ENCODE measurements at places on chromosomes 2 and 18.

GRCh38 chr2:46002507-46002883, 294.7 kb upstream of the EPAS1 start:
- DNase-seq = no peak

DNA sequence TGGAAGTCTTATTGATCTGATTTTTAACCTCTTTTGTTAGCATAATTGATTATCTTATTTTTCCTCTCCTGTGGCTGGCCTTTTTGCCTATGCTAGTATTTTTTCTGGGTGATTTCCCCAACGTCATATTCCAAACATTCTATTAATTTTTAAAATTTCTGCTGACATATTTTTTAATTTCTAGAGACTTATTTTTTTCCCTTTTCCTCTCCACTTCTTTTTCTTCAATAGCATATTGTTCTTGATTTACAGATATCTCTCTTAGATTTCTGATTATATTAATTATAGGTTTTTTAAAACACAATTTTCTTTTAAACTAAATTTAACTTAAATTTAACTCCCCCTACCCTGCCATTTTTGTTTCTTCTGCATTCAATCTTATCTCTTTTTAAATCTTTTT, 47.2 kb upstream of the NR4A2 start:
- no peak for DNase-seq

DNA sequence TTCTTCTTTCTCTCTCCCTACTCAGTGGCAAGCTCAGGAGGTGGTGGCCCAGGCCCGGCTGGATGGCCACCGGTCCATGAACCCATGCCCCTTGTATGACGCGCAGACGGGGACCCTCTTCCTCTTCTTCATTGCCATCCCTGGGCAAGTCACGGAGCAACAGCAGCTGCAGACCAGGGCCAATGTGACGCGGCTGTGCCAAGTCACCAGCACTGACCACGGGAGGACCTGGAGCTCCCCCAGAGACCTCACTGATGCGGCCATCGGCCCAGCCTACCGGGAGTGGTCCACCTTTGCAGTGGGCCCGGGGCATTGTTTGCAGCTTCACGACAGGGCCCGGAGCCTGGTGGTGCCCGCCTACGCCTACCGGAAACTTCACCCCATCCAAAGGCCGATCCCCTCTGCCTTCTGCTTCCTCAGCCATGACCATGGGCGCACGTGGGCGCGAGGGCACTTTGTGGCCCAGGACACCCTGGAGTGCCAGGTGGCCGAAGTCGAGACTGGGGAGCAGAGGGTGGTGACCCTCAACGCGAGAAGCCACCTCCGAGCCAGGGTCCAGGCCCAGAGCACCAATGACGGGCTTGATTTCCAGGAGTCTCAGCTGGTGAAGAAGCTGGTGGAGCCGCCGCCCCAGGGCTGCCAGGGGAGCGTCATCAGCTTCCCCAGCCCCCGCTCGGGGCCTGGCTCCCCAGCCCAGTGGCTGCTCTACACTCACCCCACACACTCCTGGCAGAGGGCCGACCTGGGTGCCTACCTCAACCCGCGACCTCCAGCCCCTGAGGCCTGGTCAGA, 1.8 kb downstream of the NEU2 start:
- no peak for DNase-seq

GRCh38 chr2:31329081-31329625, 85.4 kb downstream of the XDH start:
- DNase-seq = no peak

- DNase-seq = no peak
Observed at GRCh38 chr2:135512099-135512498, 18.9 kb downstream of the ZRANB3 start.

GRCh38 chr18:62196980-62197379, 9.9 kb downstream of the RELCH start:
- no peak for DNase-seq

DNA sequence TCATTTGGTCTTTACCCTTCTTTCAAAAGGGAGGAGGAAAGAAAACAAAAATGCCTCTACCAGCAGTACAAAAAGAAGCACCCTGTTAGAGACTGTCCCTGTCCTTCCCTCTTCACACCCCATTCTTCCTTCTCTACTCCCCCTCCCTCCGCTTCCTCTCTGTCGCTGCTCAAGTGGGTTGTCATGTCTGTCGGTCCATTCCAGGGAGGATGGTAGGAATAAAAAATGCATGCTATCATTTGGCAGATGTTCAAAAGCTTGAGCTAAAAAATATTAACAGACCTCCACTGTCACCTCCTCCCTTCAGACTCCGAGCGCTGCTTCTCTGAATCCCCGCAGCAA, 482.0 kb downstream of the BCL11A start:
- DNase-seq = no peak

GRCh38 chr18:36831139-36831538, 2.2 kb downstream of the KIAA1328 start:
- DNase-seq = no peak

DNA sequence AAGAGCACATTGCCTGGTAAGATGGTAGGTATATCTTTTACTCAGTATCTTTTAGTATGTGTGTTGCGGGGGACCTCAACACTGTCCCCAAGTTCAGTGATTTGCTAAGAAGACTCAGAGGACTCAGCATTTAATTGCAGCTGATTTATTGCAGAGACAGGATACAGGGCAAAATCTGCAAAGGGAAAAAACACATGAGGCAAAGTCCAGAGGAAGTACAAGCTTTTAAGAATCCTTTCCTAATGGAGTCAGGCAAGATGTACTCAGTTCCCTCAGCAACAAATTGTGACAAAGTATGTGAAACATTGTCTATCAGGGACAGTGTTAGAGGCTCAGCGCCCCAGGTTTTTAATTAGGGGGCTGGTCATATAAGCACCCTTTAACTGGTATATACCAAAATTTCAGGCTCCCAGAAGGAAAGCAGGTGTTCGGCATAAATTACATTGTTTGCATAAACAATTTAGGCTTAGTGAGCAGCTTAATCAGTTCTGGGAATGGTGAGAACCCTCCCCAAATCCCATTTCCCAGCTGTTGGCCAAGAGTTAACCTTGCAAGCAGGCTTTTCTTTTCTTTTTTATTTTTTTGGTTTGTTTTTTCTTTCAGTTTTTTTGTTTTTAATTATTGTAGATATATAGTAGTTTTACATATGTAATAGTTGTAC, 41.7 kb downstream of the RAB3GAP1 start:
- no peak for DNase-seq

- DNase-seq = no peak
Observed at GRCh38 chr18:74368901-74369705, 53.5 kb downstream of the C18orf63 start.

DNA sequence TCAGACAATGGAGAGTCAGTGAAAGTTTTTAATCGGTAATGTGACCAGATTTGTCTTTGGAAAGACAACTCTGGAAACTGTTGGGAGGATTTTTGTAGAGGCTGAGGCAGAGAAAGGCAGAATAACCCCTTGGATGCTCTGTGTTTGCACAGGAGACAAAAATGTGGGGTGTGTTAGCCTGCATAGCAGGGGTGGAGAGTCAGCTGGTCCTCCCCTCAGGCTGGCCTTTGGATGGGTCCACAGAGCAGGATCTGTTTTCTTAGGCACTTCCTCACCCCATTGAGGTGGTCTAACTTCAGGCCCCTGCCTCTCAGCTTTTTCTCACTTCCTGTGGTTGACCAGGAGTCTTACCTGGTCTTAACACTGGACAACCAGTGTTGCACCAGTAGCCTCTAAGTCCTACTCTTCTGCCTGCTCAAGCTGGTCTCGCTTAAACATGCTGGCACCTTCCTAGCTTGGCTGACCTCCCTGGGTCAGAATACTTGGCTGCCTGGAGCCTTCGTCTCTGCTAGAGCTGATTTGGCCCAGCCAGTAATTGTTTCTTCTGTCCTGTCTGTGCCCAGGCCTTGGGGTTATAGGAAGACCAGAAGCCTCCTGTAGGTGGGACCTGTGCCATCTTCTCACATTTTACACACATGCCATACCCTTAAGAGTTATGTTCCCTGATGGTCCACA, 259.8 kb upstream of the RASGRP3 start:
- DNase-seq = no peak

DNA sequence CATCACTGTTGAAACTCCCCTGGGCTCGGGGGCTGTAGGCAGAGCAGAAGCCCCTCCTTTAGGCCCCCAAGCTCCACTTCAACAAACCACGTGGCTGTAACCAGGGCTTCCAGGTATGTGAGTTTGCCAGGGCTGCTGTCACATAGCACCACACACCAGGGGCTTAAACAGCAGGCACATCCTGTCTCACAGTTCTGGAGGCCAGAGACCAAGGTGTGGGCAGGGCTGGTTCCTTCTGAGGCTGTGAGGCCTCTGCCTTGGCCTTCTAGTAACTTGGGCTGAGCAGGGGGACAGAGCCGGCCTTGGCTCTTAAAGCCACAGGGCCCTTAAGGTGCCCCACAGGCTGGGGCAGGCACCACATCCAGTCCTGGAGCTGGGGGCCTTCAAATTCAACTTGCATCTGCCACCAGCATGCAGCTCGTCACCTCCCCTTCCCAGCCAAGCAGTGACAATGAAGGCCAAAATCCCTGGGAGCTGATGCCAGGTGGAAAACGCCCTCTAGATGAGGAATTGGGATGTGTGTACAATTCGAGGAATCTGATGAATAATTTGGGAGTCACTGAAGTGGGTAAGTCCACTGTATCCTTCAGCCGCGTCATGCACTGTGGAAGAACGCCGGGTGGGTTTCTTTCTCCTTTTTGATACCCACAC, 104.2 kb upstream of the ODC1 start:
- DNase-seq = no peak

- no peak for DNase-seq
Observed at GRCh38 chr2:58957188-58957840, 716.2 kb upstream of the FANCL start.

DNA sequence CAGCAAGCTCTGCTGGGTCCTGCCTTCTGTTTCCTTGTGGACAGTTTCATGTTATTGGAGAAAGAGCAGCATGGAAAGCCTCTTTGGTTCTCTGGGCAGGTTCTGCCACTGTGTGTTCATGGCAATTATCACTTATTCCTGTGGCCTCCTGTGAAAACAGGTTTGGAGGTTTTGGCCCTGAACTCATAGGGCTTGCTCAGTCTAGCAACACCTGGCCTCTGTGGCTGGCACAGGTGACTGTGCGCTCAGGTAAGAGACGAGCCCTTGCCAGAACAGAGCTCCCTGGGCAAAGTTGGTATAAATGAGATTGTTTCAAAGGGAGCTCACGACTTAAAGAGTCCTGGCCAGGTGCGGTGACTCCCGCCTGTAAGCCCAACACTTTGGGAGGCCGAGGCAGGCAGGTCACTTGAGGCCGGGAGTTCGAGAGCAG, 5.7 kb downstream of the CEP68 start:
- DNase-seq = no peak

GRCh38 chr2:28484835-28485234, 11.0 kb upstream of the PLB1 start:
- DNase-seq = no peak

DNA sequence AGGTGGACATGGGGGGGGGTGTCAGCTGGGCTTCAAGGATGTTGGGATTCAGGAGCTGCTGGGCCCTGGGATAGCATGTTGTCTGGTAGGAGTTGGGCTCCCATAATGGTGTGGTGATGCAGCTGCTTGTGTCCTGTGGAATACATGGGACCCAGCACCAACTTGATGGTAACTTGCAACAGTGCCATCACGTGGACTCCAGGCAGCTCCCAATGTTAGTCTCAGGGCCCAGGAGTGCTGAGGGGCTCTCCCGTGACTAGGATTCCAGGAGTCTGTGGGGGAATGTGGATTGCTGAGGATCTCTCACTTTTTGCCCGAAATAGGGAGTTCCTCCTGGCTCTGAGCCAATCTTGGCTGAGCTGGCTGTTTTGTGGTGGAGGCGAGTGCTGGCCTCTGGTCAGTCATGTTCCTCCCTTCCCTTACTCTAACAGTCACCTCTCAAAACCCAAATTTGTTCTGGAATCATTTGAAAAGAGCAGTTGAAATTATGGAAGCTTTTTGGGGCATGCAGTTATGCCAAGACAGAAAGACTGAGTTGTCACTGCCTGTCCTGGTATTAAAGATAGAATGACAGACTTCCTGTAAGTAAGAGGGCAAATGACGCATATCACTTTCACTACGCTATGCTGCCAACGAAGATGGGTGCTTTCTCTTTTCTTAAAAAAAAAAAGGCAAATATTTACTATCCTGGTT, 607.1 kb downstream of the ADCYAP1 start:
- no peak for DNase-seq

- no peak for DNase-seq
Observed at GRCh38 chr2:10894264-10894935, 17.3 kb upstream of the KCNF1 start.

Data from activated T-helper 1 cell treated with Interleukin-2 at 50 U/mL for 16 hours (primary cell).